Urothelium cell line (cell line): ENCODE measurements at places on chromosomes 3 and 15.

GRCh38 chr3:26100176-26100575 is 310.3 kb downstream of the OXSM start:
- DNase-seq, result no peak

- no peak for DNase-seq
These were observed 26.5 kb downstream of the MTMR14 start for GRCh38 chr3:9675736-9676290.

DNA sequence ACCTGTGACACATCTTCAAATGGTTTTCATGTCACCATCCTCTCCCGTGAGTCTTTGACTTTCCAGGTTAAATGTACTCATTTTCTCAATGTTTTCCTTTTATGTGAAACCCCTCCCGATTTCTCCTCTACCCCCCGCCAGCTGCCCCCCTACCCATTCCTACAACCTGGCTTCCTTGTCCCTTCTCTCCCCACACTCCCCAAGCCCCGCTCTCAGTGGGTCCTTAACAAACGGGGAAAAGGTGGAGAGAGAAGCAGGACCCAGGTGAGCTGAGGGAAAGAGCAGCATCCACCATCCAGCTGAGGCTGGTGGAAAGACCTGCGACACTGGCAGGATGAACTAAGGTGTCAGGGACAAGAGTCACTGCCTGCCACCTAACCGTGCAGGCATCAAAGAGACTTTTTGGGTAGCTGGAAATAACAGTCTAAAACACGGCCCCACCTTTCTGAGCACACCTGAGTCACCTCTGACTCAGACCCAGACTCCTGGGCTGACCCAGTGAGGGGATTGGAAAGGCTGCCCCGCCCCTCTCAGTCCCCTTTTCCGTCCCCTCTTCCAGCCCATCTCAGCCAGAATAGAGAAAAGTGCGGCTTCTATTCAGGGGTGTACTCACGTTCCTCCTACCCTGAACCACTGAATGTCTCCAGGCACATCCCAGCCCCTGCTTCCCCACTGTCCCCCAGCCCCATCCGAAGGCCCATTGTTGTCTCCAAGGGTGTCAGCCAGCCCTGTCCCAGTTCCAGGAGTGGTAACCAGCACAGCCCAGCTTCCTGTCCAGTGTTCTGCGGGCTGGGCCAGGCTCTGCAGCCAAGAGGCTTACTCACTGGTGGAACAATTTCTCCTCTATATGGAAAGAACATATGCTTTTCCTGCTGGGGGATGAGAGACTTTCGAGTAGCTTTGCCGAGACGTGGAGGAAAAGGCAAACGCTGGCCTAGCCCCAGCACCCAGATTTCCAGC is 20.4 kb downstream of the ISG20 start:
- DNase-seq, result peak; percentile 57

DNA sequence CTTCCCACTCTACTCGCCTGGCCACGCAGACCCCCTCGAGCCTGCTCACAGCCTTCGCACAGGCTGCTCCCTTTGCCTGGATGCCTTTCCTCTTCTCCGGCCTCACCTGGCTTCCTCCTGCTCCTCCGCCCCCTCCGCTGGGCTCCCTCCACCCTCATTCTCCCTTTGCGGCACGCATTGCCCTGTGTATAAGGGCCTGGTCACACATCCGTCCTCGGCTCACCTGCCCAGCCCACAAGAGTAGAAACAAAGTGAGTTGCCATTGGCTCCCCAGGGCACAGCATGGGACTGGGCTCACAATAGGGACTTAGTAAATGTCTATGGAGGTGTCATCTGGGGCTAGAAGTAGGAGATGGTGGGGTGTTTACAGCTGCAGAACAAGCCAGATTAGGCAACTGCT is 4.2 kb downstream of the PLXND1 start:
- no peak for DNase-seq

GRCh38 chr3:62144482-62144881 is 228.9 kb downstream of the FEZF2 start:
- DNase-seq, result no peak

GRCh38 chr3:98592345-98592935 is 971 bp downstream of the CPOX start:
- no peak for DNase-seq

- peak; percentile 39 for DNase-seq
These were observed 10.0 kb downstream of the TRPM1 start for GRCh38 chr15:31091481-31091880.

DNA sequence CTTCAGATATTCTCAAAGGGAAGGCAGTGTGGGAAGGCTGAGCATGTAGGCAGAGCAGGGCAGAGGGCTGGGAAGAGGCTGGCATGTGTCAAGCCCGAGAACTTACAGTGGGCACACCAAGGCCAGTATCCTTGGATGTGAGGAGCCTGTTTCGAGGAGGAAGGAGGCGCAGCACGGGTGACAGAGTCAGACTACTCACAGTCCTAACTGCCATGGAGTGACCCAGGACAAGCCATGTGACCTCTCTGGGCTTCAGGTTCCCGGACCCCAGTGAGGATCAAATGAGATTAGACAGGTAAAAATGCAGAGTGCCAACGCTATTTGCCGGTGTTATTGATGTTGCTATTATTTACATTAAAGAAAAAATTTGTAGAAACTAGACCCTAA is 65.3 kb downstream of the NSMCE3 start:
- no peak for DNase-seq

DNA sequence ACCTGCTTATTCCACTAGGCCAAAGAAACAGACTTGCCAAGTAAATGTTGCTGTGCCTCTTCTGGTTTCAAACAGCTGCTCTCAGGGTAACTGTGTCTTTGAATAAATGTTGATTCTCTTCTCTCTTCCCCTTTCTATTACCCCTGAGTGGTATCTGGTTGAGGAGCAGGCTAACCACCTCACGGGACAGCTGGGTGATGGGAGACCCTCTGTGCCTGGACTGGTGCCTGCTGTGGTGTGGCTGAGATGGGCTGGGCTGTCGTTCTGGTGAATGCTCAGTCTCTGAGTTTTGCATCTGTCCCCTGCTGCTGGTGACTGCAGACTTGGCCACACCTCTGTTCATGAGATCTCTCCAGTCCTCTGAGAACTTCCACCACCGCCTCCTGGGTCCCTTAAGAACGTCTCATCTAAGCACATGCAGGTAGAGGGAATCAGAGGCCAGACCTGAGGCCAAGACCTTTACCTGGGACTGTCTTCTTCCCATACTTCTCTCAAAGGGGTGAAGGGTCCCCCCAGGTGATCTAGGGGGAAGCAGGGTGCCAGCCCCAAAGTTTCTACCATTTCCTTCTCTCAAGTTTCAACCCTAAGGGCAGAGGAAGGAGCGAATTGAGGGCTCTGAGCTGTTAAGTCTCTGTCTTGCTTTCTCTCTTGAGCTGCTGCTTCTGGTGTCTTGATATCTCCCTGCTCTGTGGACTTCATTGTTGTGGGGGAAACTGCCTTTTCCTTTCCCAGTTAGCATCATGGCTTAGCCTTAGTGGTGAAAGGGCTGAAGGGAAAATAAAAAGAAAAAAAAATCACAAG is 252.9 kb downstream of the EBLN2 start:
- DNase-seq, result no peak

GRCh38 chr3:84318273-84318809 is 640.4 kb upstream of the CADM2 start:
- DNase-seq, result no peak

DNA sequence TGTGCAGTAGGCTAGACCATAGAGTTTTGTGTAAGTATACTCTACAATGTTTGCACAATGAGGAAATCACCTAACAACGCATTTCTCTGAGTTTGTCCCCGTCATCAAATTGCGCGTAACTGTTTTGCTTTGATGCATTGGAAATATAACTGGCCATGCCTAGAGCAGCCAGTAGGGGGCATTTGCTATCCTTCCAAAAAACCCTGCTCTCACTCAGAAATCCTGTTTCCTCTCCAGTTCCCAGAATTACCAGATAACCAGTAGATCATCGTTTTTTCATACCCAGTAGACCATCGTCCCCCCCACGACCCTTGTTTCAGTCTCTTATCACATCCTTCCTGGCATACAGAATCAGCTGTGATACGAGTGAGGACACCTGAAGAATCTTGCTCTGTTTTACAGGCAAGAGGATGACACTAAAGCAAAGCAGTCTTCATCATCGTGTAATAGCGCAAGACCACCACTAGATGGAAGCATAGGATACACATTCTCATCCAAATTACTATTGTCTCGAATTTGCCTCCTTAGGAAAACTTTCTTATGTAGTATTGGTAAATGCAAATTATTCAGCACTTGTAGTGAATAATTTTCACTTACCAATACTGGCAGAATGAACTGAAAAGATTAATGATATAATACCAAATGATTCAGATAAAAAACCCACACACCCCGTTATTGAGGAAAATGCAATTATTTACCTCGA is 4.4 kb upstream of the GABRR3 start:
- DNase-seq, result peak; percentile 72

DNA sequence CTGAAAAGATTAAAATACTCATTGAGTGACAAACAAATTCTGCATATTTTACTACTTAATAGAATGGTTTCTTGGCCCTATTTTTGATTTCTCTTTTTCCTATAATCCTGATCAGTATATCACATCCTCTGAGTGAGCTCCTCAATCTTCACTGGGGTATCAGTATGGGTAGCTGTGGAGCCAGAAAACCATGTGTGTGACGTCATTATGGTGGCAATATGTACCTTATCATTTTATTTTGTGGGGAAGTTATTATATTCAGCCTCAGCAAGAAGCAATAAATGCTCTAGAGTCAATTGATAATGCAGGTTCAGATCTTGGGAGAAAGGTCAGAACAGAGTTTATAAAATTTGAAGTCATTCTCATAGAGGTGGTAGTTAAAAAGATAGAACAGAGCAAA is 1135.7 kb upstream of the CADM2 start:
- DNase-seq, result no peak

DNA sequence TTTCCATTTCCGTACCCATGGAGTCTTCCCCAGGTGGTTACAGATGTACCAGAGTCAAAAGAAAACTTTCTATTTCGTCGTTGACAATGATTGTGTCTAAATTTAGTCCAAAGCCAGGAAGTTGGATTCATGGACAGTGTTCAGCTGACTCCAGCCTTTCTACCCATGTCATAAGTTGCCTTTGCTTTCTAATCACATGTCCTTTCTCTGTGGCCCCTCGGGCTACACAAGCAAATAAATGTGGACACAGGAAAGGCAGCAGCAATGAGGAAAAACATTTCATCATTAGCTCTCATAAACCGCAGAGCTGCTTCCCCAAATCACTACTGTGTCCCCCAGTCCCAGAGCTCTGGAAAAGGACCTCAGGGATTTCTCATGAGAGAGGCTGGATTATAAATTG is 82.0 kb downstream of the USF3 start:
- no peak for DNase-seq

- no peak for DNase-seq
These were observed 203.1 kb downstream of the ITPR1 start for GRCh38 chr3:4696266-4696665.

GRCh38 chr3:69787436-69788168 is 48.3 kb downstream of the MITF start:
- DNase-seq, result peak; percentile 56
